ENCODE measurements at places on chromosomes 1 and 21.
A peak's percentile ranks its signal among the peaks of the same experiment; 100 is the strongest.

DNA sequence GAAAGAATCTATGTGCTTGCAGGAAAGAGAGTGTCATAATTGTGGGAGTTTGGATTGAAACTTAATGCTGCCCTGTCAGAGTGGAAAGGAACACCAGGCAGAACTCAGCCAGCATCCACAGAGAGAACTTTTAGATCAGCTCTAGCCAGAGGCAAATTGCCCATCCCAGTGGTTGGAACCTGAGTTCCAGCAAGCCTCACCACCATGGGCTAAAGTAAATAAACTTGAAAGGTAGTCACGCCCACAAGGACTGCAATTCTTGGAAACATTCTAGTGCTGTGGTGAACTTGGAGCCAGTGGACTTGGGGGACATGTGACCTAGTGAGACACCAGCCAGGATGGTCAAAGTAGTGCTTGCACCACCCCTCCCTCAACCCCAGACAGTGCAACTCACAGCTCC lies 571.6 kb downstream of the LRRIQ3 start:
- no peak for DNase-seq

- no peak for DNase-seq
Observed at GRCh38 chr1:33898406-33898805, 34.5 kb downstream of the HMGB4 start.

DNA sequence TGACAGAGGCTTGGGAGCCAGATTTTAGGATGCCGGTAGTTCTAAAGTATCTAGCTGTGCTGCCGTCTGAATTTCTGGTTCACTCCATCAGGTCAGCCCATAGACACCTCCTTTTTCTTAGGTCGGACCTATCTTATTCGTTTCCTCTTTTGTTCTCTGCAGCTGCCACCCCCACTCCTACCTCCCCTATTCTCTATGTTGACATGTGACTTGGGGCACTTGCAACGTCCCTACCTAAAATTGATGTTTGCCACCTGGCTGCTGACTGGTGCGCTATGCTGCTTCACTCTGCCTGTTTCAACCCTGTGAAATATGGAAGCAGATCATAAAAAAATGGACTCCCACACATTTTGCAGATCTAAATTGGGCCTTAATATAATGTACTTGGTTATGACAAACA lies 55.3 kb downstream of the PBX1 start:
- DNase-seq, result no peak

DNA sequence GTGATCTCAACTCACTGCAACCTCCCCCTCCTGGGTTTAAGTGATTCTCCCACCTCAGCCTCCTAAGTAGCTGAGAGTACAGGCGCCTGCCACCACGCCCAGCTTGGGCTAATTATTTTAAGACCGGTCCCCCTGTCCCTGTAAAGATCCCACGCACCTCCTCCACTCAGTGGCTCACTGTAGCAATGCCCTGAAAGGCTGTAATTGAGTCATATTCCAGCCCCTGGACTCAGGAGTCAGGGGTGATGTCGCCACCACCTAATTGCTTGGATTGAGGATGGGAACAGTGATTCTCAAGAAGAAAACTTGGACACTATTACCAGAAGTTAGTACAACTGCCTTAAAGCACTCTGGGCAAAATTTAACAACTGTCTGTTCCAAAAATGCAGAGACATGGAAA lies 3.1 kb upstream of the EDARADD start:
- peak; percentile 23 for DNase-seq

DNA sequence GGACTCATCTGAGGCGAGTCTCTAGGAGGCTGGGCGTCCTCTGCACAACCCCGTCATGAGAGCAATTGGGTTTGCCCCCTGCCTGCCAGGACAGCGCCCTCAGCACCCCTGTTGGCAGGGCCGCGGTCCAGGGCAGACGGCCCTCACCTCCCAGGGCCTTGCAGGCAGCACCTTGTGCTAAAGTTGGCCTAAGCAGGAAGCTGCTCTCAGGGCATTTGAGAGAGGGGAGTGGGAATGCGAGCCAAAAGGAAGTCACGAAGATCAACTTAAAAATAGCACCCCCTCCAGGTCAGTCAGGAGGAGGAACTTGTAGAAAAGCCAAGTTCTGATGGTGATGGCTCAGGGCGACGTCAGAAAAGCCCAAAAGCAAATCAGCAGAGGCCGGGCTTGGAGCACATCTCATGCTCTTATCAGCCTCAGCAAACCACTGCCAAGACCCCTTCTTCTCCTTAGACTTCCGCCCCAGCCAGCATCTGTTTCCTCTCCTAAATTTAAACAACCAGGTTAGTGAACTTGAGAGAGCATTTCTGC lies 12.6 kb upstream of the ADORA3 start:
- DNase-seq, result peak; percentile 82

GRCh38 chr1:161153682-161154337 lies at the start of gene UFC1:
TSS of gene UFC1 (plus strand) at chr1:161153978. CDS start at chr1:161153998, 20 bp downstream.
- peak; percentile 93 for DNase-seq

DNA sequence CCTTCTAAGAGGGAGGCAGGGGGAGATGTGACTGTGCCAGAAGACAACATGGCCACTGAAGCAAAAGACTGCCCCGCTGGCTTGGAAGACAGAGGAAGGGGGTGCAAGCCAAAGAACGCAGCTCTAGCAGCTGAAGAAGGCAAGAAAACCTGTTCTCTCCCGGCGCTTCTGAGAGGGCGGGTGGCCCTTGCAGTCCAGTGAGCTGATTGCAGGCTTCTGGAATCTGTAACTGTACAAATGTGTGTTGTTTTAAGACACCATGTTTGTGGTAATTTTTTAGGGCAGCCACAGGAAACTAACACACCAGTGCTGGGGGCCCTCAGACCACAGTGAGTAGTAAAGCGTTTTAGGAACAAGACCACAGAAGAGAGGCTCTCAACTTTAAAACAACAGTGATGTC lies 47.0 kb downstream of the CD46 start:
- DNase-seq, result no peak

DNA sequence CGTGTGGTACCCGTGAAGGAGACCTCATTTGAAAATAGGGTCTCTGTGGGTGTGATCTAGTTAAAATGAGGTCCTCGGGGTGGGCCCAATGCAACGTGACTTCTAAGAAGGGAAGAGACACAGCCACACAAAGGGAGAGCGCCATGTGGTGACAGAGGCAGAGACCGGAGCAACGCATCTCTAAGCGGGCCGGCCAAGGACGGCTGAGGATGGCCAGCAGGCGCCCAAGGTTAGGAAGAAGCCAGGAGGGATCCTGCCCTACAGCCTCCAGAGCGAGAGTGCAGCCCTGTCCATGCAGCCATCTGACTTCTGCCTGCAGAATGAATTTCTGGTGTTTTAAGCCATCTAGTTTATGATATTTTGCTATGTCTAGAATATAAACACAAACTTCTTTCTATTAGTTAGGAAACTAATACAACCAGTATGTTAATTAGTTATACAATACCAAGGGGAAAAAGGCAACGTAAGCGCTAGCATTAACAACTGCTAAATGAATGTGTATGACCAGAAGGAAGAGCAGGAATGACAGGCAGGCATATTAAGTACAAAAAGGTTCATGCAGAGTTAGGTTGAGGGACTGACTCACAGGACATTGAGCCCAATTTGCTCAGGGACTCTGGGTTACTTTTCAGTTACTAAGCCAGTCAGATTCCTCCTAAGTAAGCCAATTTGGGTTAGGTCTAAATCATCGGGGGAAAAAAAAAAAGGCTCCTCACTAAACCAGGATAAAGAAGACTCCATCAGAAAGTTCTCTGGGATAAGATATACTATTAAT lies 4.1 kb downstream of the CEP104 start:
- DNase-seq, result no peak

- peak; percentile 86 for DNase-seq
Observed at GRCh38 chr1:74733604-74734484, 892 bp downstream of the TYW3 start.

DNA sequence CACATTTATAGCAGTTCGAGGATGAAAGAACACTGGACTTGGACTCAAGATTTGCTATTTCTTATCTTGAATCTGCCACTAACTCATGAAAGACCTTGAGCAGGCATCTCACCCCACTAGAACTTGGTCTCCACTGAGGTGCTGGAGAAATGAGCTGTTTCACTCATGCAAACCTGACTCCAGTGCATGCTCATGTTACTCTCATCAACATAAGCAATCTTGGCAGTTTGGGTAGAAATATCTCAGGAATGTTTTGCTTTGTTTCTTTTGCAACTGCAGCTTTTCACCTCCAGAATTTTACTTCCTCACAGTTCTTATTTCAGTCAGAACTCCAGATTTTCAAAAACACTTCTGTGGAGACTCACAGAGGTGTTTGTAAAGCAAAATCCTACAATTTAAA lies 46.2 kb upstream of the DAB1 start:
- no peak for DNase-seq

All from ELR (cell line).